Stimulated activated CD4-positive, alpha-beta T cell treated with anti-CD3 and anti-CD28 coated beads, Interleukin-4, amount 100 ng/mL, for 48 hours (primary cell): ENCODE measurements at places on chromosomes 1 and 21.

GRCh38 chr21:38950435-38951094 is 144.8 kb downstream of the ETS2 start:
- DNase-seq, result no peak

GRCh38 chr1:213409971-213410370 is 358.9 kb downstream of the RPS6KC1 start:
- no peak for DNase-seq

DNA sequence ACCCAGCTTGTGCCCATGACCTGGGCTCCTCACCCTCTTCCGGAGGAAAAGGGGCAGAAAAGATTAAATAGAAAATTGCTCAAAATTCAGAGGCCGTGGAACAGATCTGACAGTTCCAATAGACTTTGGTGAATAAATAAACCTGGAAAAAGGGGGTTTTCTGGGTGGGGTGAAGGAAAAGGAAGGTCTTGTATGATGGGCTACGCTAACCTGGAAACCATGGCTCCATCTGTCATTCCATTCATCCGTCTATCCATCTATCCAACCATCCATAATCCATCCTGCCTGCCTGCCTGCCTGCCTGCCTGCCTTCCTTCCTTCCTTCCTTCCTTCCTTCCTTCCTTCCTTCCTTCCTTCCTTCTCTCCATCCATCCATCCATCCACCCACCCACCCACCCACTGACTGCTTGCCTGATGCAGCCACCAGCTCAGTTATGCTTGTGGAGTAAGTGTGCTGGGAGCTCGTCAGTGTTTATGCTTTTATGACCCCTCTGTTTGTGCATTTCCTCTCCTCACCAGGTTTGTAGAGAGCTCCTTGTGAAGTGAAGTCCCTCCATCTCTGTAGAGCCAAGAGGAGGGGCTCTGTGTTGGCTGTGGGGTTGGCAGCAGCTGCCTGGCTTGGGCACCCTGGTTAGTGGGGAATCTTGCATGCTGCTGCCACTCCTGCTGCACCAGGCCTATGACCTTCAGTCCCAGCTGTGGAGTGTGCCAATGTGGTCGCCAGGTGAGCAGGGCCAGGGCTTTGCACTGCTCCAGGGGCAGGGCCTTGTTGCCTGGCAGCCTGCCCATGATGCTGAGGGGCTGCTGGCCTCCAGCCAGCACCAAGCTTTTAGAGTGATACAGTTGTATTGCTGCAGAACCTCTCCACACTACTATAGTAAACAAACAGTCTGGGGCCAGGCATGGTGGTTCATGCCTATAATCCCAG is 16.0 kb upstream of the POU3F1 start:
- DNase-seq, result no peak

- no peak for DNase-seq
These were observed 136.2 kb downstream of the ZC3H11B start for GRCh38 chr1:219476716-219477115.

- DNase-seq, result no peak
These were observed 114.0 kb downstream of the ROR1 start for GRCh38 chr1:63887809-63888208.

- DNase-seq, result no peak
These were observed 17.3 kb downstream of the CSTB start for GRCh38 chr21:43758811-43759210.

DNA sequence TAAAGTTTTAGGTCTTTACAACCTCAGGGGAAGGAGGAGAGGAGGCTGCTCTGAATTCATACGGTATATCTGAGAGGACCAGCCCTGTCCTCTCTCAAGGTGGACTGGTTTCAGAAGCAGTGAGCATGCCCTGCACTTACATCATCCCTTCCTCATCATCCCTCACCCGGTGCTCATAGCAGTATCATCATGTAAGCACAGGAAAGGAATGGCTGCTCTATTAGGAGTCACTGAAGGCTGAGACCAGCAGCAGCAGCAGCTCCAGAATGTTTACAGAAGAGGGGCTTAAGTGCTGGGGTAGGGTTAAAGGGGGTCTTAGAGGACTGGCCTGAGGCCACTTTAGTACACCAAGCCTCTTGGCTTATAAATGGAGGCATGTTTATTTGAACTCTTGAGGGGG is 185.9 kb downstream of the AK5 start:
- no peak for DNase-seq

- no peak for DNase-seq
These were observed 20.4 kb downstream of the CSDE1 start for GRCh38 chr1:114737314-114737849.

DNA sequence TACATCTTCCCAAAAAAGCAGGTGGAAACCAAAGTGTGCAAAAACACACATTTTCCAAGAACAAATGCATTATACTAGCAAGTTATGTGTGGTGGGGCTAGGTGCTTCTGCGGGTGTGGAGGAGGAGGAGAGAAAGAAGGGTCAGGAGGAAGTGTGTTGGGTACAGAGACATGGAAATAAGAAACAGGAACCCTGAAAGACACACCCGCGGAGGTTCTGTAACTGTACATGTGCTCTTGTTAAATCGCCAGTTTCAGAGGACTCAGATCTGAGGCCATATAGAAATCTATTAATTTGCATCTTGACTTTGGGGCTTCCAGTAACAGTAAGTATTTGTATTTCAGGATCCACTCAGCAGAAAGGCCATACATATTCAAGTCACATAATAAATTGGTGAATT is 30.9 kb downstream of the ERG start:
- DNase-seq, result no peak

- no peak for DNase-seq
These were observed 1.4 kb downstream of the RBBP4 start for GRCh38 chr1:32652244-32652962.

DNA sequence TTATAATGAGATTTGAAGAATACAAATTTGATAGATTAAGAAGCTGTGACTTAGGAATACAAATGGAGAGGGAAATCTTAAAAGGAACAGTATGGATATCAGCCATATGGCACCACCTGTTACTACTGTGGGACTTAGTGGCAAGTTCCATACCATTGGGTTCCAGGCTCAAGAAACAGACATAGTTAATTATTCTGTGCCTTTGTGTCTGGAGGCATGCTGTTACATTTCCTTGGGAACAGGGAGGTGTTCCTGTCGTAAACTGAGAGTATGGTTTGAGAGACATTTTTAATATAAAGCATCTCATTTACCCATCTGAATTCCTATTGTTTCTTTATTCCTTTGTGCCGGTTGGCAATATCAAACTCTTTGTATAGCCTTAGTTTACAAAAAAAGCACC is 15.2 kb downstream of the PLA2G4A start:
- no peak for DNase-seq

- DNase-seq, result no peak
These were observed 1.5 kb downstream of the IVNS1ABP start for GRCh38 chr1:185315445-185316071.
